ENCODE measurements at places on chromosomes 13 and 19.

DNA sequence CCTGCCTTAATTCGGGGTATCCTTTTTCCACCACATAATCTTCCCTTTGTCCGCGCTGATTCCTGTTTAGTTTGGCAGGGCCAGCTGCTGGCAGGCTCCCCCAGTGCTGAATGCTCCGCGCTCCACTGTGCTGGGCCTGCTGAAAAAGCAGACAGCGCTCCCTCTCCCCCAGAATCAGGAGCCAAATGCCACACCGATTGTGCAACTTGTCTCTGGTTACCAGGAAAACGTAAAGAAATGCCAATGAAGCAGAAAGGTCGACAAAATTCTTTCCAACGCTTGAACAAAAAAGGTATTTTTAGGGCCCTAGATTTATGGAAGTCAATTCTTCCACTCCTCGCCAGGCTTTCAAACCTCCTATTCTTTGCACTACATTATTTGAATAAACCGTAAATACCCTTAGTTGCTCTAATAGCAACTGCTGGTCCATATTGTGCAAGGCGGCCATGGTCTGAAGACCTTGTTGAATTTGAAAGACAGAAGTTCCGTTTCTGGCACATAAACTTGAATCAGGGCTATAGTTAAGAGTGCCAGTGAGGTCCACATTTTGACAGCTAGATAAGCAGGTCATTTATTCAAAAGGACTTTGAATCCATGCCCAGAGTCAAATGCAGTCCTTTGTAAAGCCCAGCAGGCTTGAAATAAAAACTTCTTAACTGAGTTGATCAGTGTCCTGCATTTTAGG, 206.7 kb upstream of the RFC3 start:
- DNase-seq, result no peak

DNA sequence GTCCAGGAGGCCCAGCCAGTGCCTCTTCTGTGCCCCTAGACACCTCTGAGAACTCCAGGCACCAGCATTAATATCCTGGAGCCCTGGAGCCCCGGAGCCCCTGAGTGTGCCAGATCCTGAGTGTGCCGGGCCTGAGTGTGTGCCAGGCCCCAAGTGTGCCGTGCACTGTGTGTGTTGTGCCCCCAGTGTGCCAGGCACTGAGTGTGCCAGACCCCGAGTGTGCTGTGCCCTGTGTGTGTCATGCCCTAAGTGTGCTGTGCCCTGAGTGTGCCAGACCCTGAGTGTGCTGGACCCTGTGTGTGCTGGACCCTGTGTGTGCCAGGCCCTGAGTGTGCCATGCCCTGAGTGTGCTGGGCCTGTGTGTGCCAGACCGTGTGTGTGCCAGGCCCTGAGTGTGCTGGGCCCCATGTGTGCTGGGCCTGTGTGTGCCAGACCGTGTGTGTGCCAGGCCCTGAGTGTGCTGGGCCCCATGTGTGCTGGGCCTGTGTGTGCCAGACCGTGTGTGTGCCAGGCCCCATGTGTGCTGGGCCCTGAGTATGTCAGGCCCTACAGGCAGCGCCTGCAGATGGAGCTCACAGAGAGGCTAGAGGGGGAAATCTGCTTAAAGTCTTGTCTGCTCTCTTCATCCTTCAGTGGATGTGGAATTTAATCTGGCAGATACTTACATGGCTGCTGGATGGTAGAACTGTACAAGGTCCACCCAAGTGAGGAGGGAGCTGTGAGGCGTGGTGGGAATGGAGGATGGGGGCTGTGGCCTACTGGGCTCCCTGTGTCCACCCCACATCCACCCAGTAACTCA, 53.9 kb downstream of the C13orf46 start:
- DNase-seq, result no peak

DNA sequence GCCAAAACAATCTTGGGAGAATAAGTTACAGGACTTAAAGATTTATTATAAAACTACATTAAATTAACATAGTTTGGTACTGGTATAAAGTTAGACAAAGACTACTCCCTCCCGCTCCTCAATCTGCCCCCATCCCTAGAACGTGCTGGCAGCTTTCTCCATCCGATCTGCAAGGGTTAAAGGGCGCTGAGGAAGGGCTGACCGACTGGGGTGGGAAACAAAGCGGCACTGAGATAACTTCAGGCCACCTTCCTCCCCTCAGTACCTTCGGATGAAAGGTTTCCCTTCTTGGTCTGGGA, 790 bp upstream of the SUGT1 start:
- no peak for DNase-seq

GRCh38 chr13:64639206-64639605, 2590.9 kb downstream of the PCDH9 start:
- no peak for DNase-seq

GRCh38 chr19:54168174-54168917, 4.6 kb downstream of the TMC4 start:
- no peak for DNase-seq

DNA sequence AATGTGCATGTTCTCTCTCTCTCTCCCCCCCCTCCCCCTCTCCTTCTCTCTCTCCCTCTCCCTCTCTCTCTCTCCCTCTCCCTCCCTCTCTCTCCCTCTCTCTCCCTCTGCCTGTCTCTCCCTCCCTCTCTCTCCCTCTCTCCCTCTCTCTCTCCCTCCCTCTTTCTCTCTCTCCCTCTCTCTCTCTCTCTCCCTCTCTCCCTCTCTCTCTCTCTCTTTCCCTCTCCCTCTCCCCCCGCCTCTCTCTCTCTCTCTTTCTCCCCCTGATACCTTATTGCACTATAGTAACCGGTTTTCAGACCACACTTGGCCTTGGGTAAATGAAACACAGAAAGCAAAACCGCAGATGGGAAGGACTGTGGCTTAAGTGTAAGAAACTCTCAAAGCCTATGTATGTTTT, 34.7 kb upstream of the SPACA7 start:
- DNase-seq, result no peak

- no peak for DNase-seq
These were observed 86.7 kb downstream of the COL4A2 start for GRCh38 chr13:110393761-110394160.

DNA sequence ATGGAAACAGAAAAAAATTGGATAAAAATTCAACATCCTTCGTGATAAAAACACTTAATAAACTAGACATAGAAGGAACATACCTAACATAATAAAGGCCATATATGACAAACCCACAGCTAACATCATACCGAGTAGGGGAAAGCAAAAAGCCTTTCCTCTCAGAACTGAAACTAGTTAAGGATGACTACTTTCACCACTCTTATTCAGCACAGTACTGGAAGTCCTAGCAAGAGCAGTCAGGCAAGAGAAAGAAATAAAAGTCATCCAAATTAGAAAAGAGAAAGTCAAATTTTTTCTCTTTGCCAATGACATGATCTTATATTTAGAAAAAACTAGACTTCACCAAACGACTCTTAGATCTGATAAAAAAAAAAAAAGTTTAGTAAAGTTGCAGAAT, 25.8 kb upstream of the SLC7A9 start:
- no peak for DNase-seq

DNA sequence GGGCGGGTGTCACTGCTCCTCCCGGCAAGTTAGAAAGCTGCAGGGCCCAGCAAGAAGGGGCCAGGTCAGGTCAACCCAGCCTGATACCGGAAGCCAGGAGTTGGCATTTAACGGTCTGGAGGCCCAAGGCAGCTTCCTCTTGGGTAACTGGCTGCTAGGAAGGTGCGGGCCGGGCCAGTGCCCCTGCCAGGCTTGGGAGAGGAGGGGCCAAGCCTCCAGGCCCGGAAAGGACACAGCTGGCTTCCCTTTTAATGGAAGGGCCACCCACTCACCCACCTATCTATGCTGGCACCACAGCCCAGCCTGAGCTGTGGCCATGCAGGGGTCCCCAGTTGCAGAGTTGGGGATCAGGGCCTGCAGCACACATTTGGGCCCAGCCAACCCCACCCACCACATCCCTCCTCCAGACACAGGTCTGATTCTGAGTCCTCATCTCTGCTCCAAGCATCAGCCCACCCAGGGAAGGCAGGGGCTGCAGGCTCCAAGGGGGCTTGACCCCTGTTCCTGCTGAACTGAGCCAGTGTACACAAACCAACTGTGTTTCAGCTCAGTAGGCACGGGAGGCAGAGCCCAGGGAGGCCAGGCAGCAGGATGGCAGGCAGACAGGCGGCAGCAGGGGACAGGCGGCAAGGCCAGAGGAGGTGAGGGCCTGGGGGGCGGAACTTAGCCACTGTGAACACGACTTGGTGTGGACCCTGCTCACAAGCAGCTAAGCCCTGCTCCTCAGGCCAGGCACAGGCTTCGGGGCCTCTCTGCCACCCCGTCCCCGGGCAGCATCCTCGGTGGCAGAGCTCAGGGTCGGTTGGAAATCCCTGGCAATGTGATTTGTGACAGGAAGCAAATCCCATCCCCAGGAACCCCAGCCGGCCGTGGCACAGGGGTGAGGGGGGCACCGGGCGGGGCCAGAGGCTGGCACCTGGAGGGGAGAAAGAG, 40.8 kb downstream of the ZSWIM4 start:
- no peak for DNase-seq

DNA sequence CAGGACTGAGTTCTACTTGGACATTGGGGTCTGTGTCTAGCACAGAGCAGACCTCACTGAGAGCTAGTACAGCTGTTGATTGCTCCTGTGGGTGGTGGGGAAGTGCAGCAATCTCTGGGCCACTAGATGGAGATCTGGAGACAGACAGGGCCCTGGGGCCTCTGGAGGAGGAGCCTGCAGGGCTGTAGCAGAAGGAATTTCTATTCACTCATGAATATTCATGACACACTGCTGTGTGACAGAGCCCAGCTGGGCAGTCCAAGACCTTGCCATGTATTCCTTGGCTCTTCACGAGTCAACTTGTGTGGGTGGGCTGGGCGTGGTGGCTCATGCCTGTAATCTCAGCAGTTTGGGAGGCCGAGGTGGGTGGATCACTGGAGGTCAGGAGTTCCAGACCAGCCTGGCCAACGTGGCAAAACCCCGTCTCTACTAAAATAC, 37.5 kb downstream of the SUGP2 start:
- DNase-seq, result no peak

GRCh38 chr19:12670159-12670928, 3.7 kb downstream of the WDR83 start:
- DNase-seq, result no peak

GRCh38 chr13:40819797-40820315, 30.4 kb downstream of the SLC25A15 start:
- no peak for DNase-seq

DNA sequence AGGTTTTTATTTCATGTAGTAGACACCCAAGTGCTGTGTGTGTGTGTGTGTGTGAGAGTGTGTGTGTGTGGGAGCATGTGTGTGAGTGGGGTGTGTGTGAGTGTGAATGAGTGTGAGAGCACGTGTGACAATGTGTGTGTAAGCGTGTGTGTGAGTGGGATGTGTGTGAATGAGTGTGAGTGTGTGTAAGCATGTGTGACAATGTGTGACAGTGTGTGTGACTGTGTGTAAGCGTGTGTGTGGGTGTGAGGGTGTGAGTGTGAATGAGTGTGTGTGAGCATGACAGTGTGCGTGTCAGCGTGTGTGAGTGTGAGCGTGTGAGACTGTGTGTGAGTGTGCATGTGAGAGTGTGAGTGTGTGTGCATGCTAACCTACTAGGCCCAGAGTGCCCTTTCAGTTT, 15.3 kb downstream of the NOVA2 start:
- no peak for DNase-seq
